ENCODE measurements at places on chromosomes 16 and 17.

- no peak for DNase-seq
Measured at GRCh38 chr16:50351116-50351515, 17.7 kb downstream of the BRD7 start.

DNA sequence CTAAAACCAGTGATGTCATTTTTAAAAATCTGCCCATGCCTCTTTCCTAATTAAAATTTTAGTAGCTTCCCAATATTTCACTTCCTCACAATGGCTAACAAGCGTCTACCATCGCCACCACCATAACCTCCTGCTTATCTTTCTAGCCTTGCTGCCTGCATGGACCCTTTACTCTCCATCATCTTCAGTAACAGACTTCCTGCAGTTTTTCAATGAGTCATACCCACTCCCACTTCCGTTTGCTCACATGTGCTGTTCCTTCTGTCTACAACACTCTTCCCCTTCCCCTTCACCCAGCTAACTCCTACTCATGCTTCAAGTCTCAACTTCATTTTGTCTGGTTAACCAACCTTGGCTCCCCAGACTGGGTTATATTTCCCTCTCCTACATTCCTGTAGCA lies 12.8 kb upstream of the SKAP1 start:
- DNase-seq = no peak

GRCh38 chr16:2854700-2855309 lies 3.2 kb downstream of the PRSS22 start:
- DNase-seq = no peak

- DNase-seq = no peak
Measured at GRCh38 chr17:1966274-1967086, 58.7 kb downstream of the RTN4RL1 start.

DNA sequence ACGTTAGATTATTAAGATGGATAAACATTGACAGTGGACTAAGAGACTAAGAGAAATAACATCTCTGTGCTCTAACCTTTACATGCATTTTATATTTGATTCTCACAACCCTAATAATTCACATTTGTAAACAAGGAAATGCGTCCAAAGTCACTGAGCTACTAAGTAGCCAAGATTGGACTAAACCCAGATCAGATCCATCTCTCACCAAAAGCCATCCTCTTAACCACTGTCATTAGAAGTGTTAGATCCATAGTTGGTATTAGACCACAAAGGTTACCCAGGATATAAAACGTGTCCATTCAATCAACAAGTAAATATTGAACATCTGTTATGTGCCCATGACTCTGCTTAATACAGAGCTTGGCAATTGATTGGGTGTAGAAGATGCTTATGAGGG lies 5.2 kb downstream of the HSD17B2 start:
- DNase-seq = no peak
